ENCODE measurements at places on chromosomes 11 and 22.

- H3K4me1 ChIP-seq = no peaks in the 10 kb centered on the region
- no peaks in the 10 kb centered on the region for H3K36me3 ChIP-seq
- no peaks in the 10 kb centered on the region for H3K27me3 ChIP-seq
- DNase-seq = no peak
- H3K4me3 ChIP-seq = no peak overlapping the region
Measured at GRCh38 chr11:10476342-10476741, 21.3 kb downstream of the AMPD3 start.

- no peaks in the 10 kb centered on the region for H3K36me3 ChIP-seq
- no peak for DNase-seq
- peak overlapping the region; percentile 45 for H3K4me3 ChIP-seq
- H3K27ac ChIP-seq = no peak overlapping the region
Measured at GRCh38 chr11:64037027-64037634, 1.4 kb downstream of the FLRT1 start.

DNA sequence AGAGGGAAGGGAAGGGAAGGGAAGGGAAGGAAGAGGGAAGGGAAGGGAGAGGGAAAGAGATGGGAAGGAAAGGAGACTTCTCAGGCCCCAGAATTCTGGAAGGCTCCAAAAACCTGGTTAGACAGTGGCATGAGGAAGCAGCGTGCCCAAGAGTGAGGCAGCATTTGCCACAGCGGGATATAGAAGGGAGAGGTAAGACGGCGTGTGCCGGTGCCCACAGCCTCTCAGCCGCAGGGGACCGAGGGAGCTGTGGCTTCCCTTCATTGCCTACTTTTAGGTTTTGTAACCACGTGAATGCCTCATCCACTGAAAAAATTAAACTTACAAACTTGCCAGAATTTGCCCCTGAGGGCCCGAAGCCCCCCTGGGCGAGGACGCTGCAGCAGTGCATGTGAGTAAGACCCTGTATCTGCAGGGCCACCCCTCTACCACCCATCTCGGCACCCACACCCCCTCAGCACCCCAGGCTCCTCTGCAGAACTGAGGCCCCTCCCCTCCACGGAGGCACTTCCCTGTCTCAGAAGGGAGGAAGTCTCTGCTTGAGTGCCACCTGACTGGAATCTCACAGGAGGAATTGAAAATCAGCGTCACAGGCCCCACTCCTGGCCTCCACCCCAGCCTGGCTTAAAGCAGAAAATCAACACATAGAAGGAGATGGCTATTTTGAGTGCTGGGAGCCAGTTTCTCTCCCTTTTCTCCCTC, 58.1 kb downstream of the LINC01488 start:
- H3K27me3 ChIP-seq = no peaks in the 10 kb centered on the region
- no peak for DNase-seq
- H3K4me1 ChIP-seq = no peaks in the 10 kb centered on the region
- no peaks in the 10 kb centered on the region for H3K36me3 ChIP-seq
- H3K27ac ChIP-seq = no peak overlapping the region

DNA sequence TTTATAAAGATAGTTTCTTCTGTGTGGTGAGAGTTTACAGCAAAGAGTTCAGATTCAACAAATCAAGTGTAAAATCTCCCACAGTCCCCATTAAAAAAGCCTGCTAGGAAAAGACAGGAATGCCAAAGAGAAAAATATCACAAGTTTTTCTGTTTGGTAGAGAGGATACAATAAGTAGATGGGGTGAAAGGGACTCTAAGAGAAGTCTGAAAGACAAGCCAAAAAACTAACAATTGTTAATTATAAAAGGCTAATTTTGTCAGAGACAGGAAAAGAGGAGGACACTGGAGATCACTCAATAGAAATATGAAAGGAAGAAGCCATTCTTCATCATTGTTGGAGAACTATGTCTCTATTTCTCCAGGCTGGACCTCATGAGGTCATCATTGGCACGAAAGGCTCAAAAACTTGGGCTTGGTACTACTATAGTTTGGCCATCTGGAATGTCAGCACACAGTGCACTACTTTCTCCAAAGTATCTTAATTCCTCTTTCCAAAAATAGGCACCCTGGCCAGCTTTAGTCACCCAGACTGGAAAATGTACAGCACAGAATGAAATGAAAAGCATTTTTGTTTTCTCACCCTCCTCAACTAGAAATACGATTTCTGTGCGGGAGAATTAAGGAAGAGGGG, 531 bp upstream of the SOX6 start:
- no peaks in the 10 kb centered on the region for H3K27me3 ChIP-seq
- no peaks in the 10 kb centered on the region for H3K36me3 ChIP-seq
- no peak for DNase-seq

DNA sequence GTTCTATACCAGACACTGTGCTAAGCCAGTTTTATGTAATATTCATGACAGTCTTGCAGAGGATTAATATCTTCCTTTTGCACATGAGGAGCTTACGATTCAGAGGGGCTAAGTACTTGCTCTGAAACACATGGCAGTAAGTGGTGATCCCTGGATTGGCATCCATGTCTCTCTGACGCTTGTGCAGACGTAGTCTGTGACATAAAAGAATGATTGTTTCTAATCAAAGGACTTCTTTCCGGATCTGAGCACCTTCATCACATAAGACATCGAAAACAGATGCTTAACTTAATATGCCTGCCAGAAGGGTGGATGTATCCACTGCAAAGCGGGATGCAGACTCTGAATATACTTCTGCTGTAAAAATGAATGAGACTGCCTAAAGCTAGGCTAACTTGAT, 74.8 kb downstream of the ARHGAP42 start:
- no peaks in the 10 kb centered on the region for H3K36me3 ChIP-seq
- peaks cover 4% of the 10 kb centered on the region for H3K4me1 ChIP-seq
- no peak for DNase-seq
- no peaks in the 10 kb centered on the region for H3K27me3 ChIP-seq
- no peak overlapping the region for H3K4me3 ChIP-seq
- H3K27ac ChIP-seq = peak overlapping the region; percentile 7

- H3K36me3 ChIP-seq = no peaks in the 10 kb centered on the region
- no peak overlapping the region for H3K4me3 ChIP-seq
- no peak for DNase-seq
- H3K27me3 ChIP-seq = no peaks in the 10 kb centered on the region
- H3K27ac ChIP-seq = no peak overlapping the region
- H3K4me1 ChIP-seq = peaks cover 3% of the 10 kb centered on the region
Measured at GRCh38 chr11:58276151-58276550, 8.1 kb upstream of the OR10W1 start.

- no peaks in the 10 kb centered on the region for H3K4me1 ChIP-seq
- no peak overlapping the region for H3K4me3 ChIP-seq
- H3K27ac ChIP-seq = no peak overlapping the region
- no peaks in the 10 kb centered on the region for H3K27me3 ChIP-seq
Measured at GRCh38 chr22:31846161-31847115, 92.6 kb downstream of the DEPDC5 start.

DNA sequence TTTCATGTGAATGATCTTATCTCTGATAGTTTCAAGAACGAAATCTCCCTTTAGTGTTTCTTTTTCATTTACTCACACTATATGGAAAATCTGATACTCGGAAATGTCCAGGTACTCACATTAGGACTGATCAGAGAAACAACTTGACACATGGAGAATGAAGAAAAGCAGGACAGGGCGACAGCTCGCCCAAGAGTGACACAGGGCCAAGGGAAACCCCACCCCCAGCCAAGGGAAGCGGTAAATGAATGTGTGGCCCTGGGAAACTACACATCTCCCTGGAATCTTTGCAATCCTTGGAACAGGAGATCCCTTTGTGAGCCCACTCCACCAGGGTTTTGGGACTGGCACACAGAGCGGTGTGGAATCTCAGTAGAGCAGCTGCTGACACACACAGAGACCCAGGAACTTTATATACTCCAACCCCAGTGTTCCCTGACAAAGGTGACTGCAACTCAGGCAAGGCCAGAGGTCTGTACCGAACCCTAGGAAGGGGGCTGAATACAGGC, 303.7 kb upstream of the ARHGAP42 start:
- H3K4me1 ChIP-seq = no peaks in the 10 kb centered on the region
- H3K27ac ChIP-seq = no peak overlapping the region
- no peaks in the 10 kb centered on the region for H3K36me3 ChIP-seq
- no peak overlapping the region for H3K4me3 ChIP-seq
- H3K27me3 ChIP-seq = no peaks in the 10 kb centered on the region

GRCh38 chr11:48007677-48008076, 27.3 kb downstream of the PTPRJ start:
- no peaks in the 10 kb centered on the region for H3K4me1 ChIP-seq
- no peaks in the 10 kb centered on the region for H3K27me3 ChIP-seq
- H3K4me3 ChIP-seq = no peak overlapping the region
- no peak for DNase-seq
- H3K36me3 ChIP-seq = no peaks in the 10 kb centered on the region

GRCh38 chr11:118088531-118088930, 1.8 kb upstream of the SMIM35 start:
- H3K27ac ChIP-seq = no peak overlapping the region
- H3K27me3 ChIP-seq = no peaks in the 10 kb centered on the region
- DNase-seq = no peak
- H3K36me3 ChIP-seq = no peaks in the 10 kb centered on the region
- no peak overlapping the region for H3K4me3 ChIP-seq

GRCh38 chr11:75140269-75141138, 10.4 kb upstream of the SLCO2B1 start:
- H3K27me3 ChIP-seq = peaks cover 10% of the 10 kb centered on the region
- no peaks in the 10 kb centered on the region for H3K36me3 ChIP-seq
- H3K4me3 ChIP-seq = no peak overlapping the region
- peak; percentile 75 for DNase-seq

- no peak for DNase-seq
- H3K4me3 ChIP-seq = no peak overlapping the region
- H3K27me3 ChIP-seq = no peaks in the 10 kb centered on the region
- peaks cover 6% of the 10 kb centered on the region for H3K4me1 ChIP-seq
- H3K27ac ChIP-seq = no peak overlapping the region
Measured at GRCh38 chr11:84566671-84567070, 1060.5 kb downstream of the DLG2 start.

DNA sequence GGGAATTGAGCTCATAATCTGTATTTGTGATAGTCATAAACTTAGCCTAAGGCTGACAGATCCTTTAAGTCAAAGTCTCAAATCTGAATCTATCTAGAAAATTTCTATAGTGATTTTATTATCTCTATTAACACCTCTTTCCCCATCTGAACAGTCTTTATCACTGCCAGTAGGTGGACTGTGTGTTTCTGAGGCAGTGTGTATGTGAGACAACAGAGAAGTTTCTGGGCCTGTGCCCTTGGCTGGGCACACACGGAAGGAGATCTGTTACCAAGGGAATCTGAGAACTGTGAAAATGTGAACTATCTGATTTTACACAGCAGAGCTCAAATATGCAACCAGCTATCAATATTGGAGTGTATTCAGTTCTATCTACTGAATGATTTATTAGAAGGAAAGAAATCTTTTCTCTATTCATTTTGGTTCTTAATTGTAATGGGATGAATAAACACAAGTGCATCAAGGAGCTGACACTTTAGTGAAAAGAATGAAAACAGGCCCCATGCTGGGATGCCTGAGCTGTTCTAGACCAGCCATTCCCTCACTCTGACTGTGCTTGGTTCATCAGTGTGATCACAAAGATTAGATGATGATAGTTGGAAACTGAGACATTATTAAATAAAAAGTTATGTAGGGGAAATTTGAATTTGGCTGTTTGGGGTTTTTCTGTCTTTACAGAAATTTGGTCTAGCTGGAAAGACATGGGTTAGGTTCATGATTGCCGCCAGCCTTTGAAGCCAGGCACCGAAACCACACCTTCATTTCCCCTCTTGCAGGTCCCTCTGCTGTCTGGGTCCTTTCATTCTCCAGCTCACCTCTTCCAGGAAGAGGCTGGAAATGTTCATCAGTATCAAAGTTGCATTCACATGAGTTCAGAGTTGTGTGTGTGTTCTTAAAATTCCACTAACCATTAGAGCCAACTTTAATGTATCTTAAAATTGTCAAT, 68.1 kb downstream of the LIF start:
- H3K4me1 ChIP-seq = peaks cover 20% of the 10 kb centered on the region
- no peaks in the 10 kb centered on the region for H3K36me3 ChIP-seq
- no peak overlapping the region for H3K27ac ChIP-seq
- H3K27me3 ChIP-seq = no peaks in the 10 kb centered on the region
- no peak for DNase-seq

DNA sequence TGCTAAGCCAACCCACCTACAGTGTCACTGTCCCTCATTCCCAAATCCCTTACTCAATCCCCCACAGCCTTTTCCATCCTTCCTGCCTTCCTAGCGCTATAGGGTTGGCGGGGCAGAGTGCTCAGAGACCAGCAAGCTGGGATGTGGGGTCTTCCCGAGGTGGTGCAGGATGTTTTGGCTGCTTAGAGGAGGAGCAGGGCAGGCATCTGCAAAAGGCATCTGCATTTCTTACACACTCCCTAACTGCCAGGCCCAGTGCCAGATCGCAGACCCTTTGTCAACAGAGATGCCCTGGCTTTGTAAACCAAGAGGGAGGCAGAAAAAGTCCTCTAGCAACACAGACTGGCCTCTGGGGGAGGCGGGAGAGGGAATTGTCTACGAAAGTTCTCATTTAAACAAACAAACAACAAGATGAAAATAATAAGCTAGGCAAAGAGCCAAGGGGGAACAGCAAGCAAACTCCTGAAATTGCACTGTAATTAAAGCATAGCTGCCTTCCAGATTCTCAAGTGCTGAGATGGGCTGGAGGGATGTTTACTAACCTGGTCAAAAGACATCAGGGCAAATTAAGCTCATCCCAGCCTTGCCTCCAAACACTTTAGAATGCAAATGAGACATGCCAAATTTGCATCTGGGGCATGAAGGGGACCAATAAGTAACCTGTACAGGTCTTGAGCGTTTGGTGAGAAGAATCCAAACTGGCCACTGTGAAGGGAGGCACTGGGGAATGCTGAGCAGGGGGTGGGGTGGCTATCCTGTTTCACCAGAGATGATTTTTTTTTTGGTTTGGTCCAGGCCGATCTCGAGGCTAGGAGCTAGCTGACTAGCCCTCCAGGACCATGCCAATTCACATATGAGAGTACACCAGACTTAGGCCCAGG, 38.1 kb upstream of the ADA2 start:
- H3K27ac ChIP-seq = peak overlapping the region; percentile 84
- H3K4me1 ChIP-seq = peaks cover 16% of the 10 kb centered on the region
- H3K4me3 ChIP-seq = no peak overlapping the region
- H3K27me3 ChIP-seq = no peaks in the 10 kb centered on the region

- H3K4me1 ChIP-seq = peaks cover 27% of the 10 kb centered on the region
- no peaks in the 10 kb centered on the region for H3K36me3 ChIP-seq
- no peaks in the 10 kb centered on the region for H3K27me3 ChIP-seq
- no peak overlapping the region for H3K4me3 ChIP-seq
- no peak for DNase-seq
Measured at GRCh38 chr11:96316869-96317268, 26.1 kb downstream of the MAML2 start.

- no peaks in the 10 kb centered on the region for H3K27me3 ChIP-seq
- no peak overlapping the region for H3K27ac ChIP-seq
- H3K4me1 ChIP-seq = peaks cover 10% of the 10 kb centered on the region
- no peak for DNase-seq
Measured at GRCh38 chr11:79212741-79213190, 228.1 kb downstream of the TENM4 start.

- no peak for DNase-seq
- no peak overlapping the region for H3K4me3 ChIP-seq
- peaks cover 4% of the 10 kb centered on the region for H3K27me3 ChIP-seq
- no peaks in the 10 kb centered on the region for H3K4me1 ChIP-seq
Measured at GRCh38 chr11:76665172-76665571, 5.4 kb downstream of the LRRC32 start.

Data from hepatocyte (in vitro differentiated cells).